ENCODE measurements at places on chromosomes 1 and 21.

DNA sequence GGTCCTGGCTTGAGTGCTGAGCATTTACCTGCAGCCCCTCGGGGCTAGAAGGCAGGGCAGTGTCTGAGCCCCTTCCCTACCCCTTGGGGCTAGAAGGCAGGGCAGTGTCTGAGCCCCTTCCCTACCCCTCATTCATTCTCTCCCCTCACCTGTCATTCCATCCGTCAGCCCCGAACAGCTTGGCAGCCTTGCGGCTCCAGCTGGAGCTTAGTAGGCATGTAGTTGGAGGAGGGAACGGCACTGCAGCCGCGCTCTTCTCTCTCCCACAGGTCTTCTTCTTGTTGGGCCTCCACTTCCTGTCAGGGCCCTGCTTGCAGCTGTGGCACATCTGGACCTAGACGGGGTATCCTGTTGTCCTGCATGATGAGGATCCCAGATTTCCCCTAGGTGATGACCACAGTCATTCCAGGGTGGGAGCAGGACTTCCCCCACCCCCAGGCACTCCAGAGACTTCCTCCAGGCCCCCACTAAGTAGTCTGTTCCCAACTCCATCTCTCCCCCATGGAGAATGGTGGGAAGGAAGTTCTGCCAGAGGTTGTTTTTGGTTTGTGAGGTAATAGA is 22.2 kb downstream of the MAPKAPK2 start:
- no peak for DNase-seq

DNA sequence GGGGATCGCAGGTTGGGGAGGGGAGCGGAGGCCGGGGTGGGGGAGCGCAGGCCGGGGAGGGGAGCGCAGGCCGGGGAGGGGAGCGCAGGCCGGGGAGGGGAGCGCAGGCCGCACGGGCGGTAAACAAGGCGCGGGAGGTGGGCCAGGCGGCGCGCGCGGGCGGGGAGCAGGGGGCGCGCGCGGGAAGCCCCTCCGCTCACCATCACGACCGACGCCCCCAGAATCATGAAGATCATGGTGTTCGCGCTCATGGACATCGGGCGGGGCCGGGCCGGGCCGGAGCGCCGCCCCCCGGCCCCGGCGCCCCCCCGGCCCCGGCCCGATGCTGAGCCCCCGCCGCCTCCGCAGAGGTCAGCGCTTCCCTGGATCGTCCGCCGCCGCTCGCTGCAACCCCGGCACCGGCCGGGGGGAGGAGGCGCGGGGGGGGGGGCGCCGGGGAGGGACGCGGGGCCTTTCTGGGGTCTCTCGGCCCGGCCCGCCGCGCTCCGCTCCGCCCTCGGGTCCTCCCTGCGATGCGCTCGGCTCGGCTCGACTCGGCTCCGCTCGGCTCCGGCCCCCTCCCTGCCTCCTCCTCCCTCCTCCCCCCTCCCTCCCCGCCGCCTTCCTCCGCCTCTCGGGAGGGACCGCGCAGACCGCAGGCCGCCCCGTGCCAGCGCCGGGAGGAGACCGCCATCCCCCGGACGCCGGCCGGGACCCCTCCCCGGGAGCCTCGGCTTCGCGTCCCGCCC is at the start of gene TMEM240:
TMEM240 (minus strand) TSS at position 535 of the 728 bp plus-strand sequence; CDS start at position 257, 278 bp downstream.
- peak; percentile 94 for DNase-seq

DNA sequence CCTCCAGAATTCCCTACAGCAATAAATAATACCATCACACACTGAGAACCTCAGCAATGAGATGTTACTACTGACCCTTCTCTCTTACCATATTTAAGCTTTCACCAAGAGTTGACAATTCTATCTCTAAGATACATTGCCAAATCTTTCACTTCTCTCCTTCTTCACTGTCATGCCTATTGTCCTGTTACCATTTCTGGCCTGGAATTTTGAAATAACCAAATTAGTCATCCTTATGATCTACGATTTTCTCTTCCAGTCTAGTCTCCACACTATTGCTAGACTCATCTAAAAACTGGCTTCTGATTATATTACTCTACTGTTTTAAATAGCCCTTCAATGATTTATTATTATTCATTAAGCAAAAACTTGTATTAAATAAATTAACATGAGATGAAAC is 656.1 kb upstream of the ADGRL4 start:
- no peak for DNase-seq

DNA sequence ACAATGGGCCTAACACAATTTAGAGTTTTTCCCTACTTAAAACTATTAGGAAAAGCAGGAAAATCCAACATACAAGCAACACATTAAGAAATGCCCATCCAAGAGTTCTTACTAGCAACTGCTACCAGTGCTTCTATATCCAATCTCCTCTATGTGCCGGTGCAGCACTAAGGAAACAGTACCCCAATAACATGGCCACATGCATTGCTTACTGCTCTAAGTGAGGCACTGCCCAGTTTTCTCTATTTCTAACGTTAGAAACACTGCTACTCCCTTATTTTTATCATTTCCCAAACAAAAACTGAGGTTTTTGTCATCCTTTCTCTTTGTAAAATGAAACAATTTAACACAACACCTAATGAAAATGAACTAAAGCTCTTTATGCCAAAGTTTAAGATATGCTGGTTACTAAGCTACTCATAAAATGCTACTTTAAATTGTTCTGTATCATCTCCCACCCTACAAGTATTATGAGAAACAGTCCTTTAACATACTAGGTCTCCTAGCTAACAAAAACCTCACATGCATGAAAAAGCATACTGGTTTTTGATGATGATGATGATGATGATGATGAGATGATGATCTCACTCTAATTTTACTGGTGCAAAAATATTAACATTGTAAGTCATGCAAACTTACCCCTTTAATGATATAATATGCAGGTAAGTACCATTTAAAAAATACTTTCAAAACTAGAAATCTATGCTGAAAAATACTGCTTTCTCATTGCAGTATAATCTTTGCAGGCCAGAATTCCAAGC is 90.7 kb upstream of the TTC39A start:
- no peak for DNase-seq

GRCh38 chr1:97308131-97308530 is 586.5 kb downstream of the PTBP2 start:
- DNase-seq = no peak

GRCh38 chr1:233025157-233025556 is 74.7 kb downstream of the NTPCR start:
- peak; percentile 92 for DNase-seq

GRCh38 chr1:230826166-230826875 is 42.0 kb downstream of the C1orf198 start:
- peak; percentile 39 for DNase-seq

- no peak for DNase-seq
Measured at GRCh38 chr1:12397462-12398450, 167.9 kb downstream of the VPS13D start.

GRCh38 chr1:180800945-180801344 is 111.8 kb upstream of the KIAA1614 start:
- DNase-seq = no peak

GRCh38 chr1:67846538-67846937 is 13.3 kb upstream of the GNG12 start:
- DNase-seq = no peak

DNA sequence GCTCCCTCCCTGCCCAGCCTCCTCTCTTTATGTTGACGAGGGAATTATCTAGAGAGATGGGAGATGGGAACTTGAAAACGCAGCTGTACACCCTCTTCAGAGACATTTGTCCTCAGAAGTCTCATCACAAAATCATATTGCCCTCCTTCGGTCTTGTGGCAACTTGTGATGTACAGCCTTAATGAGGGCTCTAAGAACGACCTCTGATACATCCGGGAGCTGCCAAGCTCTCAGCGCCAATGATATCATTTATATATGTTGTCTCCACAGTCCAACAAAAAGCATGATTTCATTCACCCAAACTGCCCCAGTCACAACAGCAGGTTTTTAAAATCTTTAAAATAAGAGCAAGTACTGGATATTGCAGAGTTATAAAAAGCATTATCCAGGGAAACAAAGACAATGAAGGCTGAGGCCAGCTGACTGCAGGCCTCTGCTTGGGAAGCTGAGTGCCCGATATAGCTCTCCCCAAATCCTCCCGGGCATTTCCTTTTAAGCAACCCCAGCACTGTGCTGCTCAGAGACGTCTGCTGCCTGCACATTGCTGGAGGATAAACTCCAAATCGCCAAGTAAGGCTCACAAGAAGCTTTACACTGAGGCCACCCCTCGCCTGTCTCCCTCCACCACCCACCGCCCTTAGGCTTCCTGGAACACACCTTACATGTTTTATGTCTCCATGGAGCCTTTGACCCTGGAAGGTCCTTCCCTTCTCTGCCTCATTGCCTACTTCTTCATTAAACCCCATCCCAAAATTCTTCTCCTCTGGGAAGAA is 236.1 kb downstream of the C1orf94 start:
- peak; percentile 17 for DNase-seq

DNA sequence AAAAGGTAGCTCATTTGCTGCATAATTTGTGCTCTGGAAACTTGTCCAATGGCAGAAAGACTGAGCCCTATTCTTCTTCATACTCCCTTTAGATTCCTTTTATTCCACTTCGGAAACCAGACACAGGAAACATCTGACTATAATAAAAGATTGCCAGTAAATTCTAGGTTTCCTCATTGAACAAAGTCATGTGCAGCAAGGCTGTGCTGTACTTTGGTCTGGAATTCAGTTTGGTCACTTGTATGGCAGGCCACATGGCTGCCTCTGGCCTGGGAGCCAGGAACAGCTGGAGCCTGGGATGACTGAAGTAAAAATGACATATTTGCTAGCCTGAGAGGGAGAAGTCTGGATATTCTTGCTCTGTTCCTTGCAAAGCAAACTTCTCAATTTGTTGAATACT is 79.6 kb downstream of the ST3GAL3 start:
- DNase-seq = no peak

- peak; percentile 42 for DNase-seq
Measured at GRCh38 chr1:183567584-183567983, 22.7 kb downstream of the NCF2 start.

- DNase-seq = no peak
Measured at GRCh38 chr1:209767706-209768105, 11.9 kb downstream of the TRAF3IP3 start.

- DNase-seq = peak; percentile 51
Measured at GRCh38 chr1:223706077-223706973, 6.0 kb upstream of the CAPN2 start.

DNA sequence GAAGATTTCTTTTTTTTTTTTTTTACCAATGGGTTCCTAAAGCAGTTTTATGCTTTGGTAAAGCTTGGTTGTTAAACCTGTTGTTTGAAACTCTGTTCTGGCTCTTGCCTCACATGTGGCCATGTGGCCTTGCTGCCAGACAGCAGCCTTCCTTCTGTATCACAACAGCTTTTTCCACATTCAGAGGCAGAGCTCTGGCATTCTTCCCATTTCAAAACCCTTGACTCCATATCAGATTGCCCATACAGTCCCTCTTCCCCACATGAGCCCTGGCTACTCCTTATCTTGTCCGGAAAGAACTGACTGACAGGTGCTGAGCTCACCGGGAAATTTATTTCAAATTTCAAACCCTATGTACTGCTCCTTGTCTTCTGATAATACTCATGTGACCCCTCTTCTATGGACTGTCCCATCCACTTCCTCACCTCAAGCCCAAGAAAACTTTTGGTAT is 38.5 kb upstream of the LAX1 start:
- no peak for DNase-seq

GRCh38 chr1:211482306-211482705 is 9.7 kb downstream of the RD3 start:
- DNase-seq = no peak

DNA sequence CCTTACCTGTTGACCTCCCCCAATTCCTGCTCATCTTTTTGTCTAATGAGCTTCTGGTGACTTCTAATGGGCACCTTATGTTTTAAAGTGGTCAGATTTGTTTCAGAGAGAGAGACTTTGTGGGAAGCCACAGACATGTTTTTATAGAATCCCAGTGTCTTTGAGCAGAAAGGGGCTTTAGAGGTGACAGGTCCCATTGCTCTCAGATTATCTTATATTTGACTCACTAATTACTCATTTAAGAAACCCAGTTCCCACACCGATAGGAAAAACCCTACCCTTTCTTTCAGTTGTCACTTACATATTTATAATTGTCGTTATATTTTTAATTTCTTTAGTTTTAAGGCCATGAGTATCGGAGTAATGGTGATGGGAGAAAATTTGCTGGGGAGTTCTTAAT is 215.5 kb downstream of the CAMTA1 start:
- DNase-seq = no peak

DNA sequence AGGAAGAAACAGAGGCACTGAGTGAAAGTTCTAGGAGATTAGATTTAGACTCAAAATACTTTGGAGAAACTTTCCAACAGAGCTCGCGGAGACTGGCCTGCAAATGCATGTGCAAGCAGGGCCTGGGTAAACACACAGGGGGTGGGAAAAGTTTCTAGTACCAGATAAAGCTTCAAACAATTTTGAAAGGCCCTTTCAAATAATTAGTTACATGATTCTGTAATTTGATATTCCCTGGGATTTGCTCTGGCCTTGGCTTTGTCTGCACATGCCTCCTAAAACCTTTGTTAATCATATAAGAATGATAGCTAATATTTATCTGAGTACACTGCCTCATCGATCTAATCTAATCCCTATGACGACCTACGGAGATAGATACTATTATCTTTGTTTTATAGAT is 31.3 kb downstream of the VTCN1 start:
- no peak for DNase-seq

- DNase-seq = no peak
Measured at GRCh38 chr1:193634876-193635275, 448.5 kb upstream of the B3GALT2 start.

DNA sequence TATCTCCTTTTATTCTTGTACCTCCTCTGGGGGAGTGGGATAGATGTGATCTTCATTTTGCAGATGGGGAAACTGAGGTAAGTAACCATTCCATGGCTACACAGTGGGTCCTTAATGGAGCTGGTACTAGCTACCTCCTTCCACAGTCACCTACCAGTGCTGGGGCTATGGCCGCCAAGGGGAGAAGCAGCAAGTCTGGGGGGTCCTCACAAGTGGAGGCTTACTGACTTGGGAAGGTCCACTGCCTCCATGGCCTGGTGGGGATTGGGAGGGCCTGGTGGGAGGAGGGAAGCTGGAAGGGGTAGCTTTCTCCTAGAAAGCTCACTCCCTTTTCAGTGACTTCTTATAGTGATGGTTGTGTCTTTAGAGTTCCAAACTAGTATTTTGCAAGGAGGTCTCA is 5.9 kb upstream of the FOXO6 start:
- peak; percentile 12 for DNase-seq

DNA sequence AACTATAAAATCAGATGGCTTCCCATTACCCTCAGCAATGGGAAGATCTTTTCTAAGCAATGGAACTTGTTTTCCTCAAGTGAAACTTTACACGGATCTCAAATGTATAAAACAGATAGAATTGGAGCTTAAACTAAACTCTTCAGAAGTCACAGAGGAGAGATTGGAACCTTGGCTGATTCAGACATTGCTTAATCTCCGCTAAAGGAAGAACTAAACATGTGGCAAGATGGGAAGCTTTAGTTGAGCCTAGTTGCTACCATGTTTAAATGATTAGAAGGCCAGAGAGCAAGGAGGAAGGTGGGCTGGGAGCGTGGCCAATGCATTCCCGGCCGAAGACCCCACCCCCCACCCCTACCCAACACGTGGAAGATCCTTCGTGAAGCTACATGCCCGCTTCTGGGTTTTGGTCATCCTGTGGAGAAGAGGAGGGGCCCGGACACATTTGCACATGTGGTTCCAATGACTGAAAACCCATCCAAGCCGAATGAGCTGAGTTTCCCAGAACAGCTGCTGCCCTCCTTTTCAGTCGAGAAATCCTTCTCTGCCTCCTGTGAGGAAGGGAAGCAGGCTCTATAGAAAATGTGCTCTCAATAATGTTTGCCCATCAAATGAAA is 164.3 kb downstream of the MIS18A start:
- DNase-seq = no peak

- DNase-seq = peak; percentile 92
Measured at GRCh38 chr1:105137543-105138457, 1388.1 kb downstream of the AMY1C start.

GRCh38 chr1:157781048-157781447 is 4.1 kb upstream of the FCRL2 start:
- DNase-seq = no peak

GRCh38 chr1:99855914-99856450 is 5.8 kb downstream of the AGL start:
- no peak for DNase-seq

Data from endodermal cell (in vitro differentiated cells).